DMS 273 treated with DMSO at 0.1 percent for 48 hours (cell line): ENCODE measurements at places on chromosomes 12 and 14.
A peak's percentile ranks its signal among the peaks of the same experiment; 100 is the strongest.

DNA sequence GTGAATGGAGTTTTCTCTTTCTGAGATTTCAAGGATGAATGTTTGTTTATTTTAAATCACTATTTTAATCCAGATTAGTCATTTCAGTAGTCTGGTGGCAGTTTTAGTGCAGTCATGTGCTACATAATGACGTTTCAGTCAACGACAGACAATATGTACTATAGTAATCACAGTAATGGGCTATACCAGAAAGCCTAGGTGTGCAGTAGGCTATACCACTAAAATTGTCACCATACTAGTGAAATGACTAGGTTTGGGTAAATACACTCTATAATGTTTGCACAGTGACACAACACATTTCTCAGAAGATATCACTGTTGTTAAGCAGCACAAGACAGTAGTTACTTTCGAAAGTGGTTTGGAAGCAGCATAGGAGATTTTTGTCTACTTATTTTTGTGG is 203.1 kb downstream of the ETNK1 start:
- no peak for DNase-seq

- no peak for DNase-seq
Measured at GRCh38 chr14:67228325-67228984, 12.8 kb upstream of the PALS1 start.

DNA sequence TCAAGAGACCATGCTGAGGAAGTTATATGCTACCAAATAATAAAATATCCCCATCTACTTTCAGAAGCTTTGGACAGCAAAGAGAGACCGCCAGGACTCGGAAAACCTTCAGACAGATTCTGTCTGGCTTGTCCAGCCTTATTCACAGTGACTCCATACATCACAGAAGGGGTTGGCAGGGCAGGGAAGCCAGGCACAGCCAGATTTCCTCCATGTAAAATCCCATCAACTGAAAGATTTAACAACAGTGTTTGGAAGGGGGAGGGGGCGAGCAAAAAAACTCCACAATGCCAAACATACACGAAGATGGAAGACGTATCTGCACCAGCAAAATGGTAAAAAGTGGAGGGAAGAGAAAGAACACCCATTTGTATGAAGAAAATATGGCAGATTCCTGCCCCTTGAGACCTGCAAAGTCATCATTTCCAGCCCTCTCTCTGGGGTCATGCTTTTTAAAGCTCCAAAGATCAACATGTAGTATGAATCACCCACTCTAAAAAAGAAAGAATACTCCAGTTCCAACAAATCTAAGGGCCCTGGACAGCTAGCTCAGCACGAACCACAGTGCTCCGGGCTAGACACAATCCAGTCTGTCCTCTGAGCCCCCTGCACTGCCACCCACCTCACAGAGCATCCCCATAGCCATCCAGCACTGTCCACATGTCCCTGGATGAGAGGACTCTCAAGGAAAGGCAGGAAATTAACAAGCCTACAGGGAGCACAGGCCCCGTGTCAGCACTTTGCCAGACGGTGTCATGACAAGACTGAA is 116.4 kb downstream of the DICER1 start:
- no peak for DNase-seq

GRCh38 chr14:38786921-38787320 is 316.1 kb downstream of the SEC23A start:
- no peak for DNase-seq

GRCh38 chr12:60123557-60123956 is 527.7 kb downstream of the SLC16A7 start:
- DNase-seq: no peak

GRCh38 chr14:73996731-73997107 is 22.4 kb downstream of the ENTPD5 start:
- DNase-seq: no peak

DNA sequence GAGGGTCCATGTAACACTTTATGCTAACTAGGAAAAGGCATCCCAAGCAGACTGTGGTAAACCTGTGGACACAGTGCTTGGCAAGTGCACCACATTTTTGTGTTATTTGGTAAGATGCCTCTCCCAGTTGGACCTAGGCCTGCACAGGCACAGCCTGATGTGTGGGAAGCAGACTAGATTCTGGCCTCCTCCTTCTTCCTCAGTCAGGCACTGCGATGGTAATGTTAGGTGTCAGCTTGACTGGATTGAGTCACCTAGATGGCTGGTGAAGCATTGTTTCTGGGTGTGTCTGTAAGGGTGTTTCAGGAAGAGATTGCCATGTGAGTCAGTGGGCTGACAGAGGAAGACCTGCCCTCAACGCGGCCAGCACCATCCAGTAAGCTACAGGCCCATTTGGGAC is 25.3 kb upstream of the RHOJ start:
- no peak for DNase-seq

GRCh38 chr14:24243336-24243836 is 963 bp upstream of the TINF2 start:
- DNase-seq: no peak

- DNase-seq: peak; percentile 4
Measured at GRCh38 chr12:42482748-42483520, 106.6 kb downstream of the PRICKLE1 start.

DNA sequence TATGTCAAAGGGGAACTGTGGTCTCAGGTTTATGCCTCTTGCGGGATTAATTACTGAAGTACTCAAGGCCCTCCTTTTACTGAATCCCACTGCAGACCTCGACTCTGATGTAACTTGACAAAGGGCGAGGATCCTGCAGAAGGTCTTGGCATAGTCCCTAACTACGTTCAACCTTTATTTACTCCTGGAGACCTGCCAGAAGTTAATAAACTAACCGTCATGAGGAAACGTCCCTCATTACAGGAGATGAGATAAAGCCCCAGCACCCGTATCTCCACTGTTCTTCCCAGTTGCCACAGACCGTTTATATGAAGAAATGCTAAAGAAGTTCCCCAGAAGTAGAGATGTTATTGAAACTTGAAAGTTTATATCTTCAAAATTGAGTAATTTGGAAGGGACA is 190.9 kb downstream of the ETV6 start:
- no peak for DNase-seq

- DNase-seq: peak; percentile 27
Measured at GRCh38 chr12:41361738-41362137, 173.6 kb downstream of the PDZRN4 start.

- no peak for DNase-seq
Measured at GRCh38 chr12:6226679-6227051, 26.5 kb downstream of the CD9 start.

DNA sequence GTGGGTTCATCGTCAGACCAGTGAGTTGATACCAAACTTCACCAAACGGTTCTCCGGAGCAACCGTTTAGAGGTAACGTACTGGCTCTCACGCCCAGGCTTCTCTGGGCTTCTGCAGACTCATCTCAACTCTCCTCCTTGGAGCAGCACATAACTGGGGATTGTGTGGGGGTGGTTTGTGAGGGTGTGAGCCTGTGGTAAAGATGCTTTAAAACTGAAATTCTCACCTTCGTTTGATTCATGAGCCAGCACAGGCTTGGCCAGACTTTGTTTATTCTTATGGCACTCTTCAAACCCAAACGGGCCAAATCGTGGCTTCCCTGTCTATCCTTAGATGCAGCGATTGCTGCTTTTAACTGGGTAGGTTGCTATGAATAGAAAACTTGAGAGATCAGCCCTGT is 121.3 kb downstream of the SAMD4A start:
- DNase-seq: no peak

DNA sequence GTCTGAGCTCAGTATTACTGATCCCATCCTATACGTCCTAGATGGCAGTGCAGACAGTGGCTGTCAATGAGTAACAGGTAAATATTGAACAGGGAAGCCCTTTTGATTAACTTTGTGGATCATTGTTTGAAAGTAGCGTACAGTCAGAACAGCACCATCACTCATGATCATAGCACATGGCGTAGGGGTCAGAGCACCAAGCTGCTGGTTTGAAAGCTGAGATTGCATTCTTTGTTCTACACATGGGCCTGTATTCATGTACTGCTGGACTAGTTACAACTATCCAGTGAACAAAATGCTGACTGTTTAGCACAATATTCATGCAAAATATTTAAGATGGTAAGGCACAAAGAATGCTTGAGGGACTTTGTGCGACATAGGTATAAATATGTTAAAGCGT is 131.8 kb downstream of the NPAS3 start:
- DNase-seq: no peak

- DNase-seq: no peak
Measured at GRCh38 chr14:64649383-64649998, 54.7 kb upstream of the PLEKHG3 start.

- no peak for DNase-seq
Measured at GRCh38 chr12:15477761-15478160, 155.5 kb downstream of the PTPRO start.

GRCh38 chr12:97142737-97143410 is 235.8 kb downstream of the NEDD1 start:
- no peak for DNase-seq

DNA sequence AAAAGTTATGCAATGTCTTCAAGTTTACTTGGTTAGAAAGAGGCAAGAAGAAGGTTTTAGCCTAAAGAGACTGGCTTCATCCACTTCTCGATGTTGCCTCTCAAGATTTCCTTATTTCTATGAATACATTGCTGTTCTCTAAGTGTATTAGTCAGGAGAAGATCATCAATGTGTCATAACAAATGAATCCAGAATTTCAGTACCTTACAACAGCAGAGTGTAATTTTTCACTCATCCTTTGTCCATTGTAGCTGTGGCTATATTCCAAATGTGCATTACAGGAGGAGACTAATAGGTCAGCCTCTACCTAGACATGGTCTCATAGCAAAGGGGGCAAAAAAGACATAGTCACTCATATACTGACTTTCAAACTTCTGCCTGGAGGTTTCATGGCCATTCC is 579.1 kb downstream of the PRKD1 start:
- no peak for DNase-seq
